Fibroblast of lung (primary cell): ENCODE measurements at places on chromosomes 12 and 14. TPM values are rescaled to one million over a fixed set of nuclear protein-coding genes. Genes with fewer than 3 reads are reported as not detected.
A peak's percentile ranks its signal among the peaks of the same experiment; 100 is the strongest.

DNA sequence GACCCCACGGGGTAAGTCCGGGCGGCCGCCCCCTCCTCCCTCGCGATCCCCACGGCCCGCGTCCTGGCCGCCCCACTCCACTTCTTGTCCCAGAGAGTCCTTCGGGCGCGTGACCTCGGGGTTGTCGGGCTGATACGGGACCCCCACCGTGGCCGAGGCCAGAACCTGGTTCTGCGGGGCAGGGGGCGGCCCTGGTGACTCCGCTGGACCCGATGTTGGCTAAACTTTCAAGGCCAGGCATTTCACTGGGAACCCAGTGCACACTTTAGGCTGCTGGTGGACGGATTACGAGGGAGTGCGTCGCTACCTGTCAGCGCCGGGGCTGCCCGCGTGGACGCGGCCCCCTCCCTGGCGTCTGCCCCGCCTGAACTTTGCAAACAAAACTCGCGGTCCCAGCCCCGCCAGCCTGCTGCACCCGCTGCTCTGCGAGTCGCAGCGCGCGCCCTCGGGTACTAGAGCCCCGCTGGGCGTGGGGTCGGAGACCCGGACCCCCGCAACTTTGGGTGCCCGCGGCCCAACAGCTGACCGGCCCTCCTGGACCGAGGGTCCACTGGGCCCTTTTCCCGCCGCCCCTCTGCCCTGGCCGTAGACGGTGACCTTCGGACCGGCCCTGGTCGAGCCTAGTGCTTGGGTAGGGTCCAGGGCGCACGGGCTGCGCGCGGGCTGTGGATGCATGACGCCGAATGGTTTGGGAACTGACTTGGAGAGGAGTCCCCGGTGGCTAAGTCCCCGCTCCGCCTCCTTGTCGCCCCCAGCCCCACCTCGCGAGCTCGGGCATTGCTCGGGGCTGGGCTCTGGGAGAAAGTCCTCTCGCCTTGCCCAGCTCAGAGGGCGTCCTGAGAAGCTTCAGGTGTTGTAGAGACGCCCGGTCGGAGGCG, 624 bp downstream of the RIN3 start:
- DNase-seq: peak; percentile 36

DNA sequence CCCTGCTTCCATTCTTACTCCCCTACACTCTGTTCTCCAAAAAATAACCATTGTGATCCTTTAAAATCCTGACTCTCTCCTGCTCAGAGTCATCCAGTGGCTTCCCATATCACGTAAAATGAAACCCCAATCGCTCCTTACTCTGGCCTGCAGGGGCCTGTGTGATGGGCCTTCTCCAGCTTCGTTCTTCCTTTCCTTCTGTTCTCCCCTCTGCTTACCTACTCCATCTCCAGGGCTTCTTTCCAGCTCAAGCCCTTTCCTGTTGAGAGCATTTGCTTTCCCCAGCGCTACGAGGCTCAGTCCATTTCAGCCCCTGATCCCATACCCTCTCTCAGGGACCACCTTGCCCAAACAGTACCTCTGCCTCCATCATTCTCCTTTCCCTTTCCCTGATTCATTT, 144.4 kb upstream of the ARHGAP5 start:
- no peak for DNase-seq

DNA sequence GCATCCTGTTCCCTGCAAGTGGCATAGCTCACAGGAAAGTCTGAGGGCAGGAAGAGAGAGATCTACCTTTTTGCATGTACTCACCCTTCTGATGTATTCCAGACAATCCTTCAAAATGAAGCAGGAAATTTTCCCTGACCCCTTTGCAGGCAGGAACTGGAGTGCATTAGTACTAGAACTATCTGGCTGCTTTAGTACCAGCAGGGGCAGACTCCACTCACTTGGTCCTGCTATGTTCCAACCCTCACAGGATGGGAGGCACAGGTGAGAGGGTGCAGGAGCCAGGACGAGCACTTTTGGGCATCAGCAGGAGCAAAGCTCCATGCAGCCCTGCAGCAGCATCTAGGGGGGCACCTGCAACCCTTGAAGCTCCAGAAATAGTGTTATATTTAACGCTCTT, 116.3 kb upstream of the IGF1 start:
- no peak for DNase-seq

DNA sequence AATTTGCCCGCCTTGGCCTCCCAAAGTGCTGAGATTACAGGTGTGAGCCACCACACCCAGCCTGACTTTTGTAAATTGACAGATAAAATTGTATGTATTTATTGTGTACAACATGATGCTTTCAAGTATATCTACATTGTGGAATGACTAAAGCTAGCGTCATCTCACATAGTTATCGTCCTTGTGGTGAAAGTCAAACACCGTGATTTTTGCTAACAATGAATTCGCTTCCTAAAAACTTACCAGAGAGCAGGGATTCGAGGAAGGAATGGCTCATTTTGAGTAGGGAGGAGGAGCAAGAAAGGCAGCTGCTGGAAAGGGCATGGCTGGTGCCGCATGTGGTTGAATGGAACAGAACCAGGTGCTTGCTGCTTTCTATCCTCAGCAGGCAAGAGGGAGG, 85.4 kb downstream of the LGMN start:
- DNase-seq: peak; percentile 80

DNA sequence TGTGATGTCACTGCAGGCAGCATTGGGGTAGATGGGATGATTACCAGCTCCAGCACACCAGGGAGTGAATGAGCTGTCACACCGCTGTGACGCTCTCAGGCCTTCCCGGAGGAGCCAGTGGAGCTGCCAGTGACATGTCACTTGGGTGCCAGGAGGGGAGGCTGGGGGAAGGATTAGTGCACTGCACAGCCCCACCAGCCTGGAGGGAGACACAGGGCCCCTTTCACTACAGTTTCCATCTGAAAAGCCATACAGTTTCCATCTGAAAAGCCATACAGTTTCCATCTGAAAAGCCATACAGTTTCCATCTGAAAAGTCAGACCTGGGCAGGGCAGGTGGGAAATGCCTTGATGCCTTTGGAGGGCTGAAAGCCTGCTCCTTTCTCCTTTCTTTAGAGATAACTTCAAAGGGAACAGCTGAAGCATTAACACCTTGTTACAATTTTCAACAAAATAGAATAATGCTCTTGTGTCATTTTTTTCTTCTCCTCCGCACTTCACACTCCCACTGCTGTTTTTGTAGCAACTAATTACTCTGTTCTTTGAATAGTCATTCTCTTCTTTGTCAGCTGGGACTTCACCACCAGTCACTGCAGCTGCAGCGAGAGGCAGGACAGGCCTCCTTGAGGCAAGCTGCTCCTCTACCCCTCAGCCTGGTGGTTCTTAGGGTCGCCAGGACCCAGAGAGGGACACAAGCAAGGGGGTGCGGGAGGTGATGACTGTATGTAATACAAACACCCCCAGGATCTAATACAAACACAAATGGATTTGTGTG, 256.9 kb upstream of the RGS6 start:
- DNase-seq: no peak

DNA sequence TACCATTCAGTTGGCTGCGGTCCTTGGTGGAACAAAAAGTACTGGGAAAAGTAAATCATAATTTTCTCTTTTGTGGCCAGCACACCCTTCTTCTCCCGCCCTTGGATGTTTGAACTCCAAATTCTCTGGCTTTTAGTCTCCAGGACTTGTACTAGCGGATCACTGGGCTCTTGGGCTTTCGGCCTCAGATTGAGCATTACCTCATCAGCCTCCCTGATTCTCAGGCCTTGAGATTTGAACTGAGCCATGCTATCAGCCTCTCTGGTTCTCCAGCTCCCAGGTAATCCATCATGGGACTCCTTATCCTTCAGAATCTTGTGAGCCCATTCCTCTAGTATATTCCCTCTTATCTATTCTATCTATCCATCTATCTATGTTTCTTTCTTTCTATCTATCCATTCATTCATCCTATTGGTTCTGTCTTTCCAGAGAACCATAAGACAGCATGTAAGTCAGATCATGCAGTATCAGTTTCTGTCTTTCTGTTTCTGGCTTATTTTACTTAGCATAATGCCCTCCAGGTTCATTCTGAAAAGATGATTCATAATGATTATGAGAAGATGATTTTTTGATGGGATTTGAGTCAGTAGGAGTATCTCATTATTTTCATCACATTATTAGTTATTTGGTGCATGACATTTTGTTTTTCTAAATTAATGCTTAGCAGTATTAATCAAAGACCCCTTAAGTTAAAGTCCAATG, 814.9 kb downstream of the LRFN5 start:
- no peak for DNase-seq

DNA sequence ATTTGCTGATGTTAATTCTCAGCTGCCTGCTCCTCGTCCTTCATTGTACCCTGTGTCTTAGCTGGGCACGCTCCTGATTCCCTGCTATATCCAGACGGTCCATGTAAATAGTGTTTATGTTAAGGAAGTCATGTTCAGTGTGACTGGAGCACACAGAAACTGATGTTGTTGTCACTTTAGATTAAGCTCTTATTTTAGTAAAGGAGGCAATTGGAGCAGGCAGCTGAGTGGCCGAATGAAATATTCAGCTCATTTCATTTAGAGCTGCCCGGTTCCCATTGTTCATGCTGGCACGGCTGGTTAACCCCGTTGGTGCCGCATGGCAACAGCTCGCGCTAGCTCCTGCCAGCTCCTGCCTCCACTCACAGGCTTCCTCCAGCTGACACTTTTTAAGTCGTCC, 446.8 kb upstream of the SOX5 start:
- DNase-seq: no peak

DNA sequence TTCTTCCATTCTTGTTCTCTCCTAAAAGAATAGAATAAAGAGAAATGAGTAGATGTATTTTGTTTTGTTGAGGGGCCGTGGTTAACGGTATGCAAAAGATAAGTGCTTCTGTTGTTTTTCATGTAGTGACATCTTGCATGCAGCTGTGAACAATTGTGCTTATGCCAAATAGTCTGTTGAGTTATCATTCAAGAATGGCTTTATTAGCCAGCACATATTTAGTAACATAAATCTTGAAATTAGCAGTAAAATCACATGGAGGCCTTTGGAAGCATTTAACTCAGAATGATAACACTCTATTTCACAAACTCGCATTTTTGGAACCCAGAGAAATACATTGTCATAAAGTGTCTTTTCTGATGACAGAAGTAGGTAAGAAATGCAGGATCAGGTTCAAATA, 1772.0 kb upstream of the FLRT2 start:
- DNase-seq: peak; percentile 61

- DNase-seq: peak; percentile 82
These were observed 10.2 kb upstream of the GOLGA5 start for GRCh38 chr14:92783813-92784431.

GRCh38 chr12:14185427-14186192, 179.9 kb upstream of the ATF7IP start:
- DNase-seq: peak; percentile 37

GRCh38 chr12:125683748-125684381, 618.6 kb downstream of the AACS start:
- no peak for DNase-seq

- no peak for DNase-seq
These were observed 24.2 kb downstream of the SFSWAP start for GRCh38 chr12:131735153-131735456.

ERP27 gene
- polyA plus RNA-seq: 0.10 TPM in 1 of 2 replicates, not detected in the other

MMP14 gene
- 393 and 397 TPM in 2 replicates for polyA plus RNA-seq

SYCP3 gene
- polyA plus RNA-seq: 0.02 TPM in 1 of 2 replicates, not detected in the other

KCNH5 gene
- 0.03 and 1.5 TPM in 2 replicates for polyA plus RNA-seq

MYF6 gene
- polyA plus RNA-seq: 0.07 TPM in 1 of 2 replicates, not detected in the other
